Posterior cingulate gyrus (tissue), 11 donors: ENCODE measurements at places on chromosomes 1 and 21.

GRCh38 chr1:119564548-119564947, 57.5 kb downstream of the HSD3B1 start:
- DNase-seq, result no peak

DNA sequence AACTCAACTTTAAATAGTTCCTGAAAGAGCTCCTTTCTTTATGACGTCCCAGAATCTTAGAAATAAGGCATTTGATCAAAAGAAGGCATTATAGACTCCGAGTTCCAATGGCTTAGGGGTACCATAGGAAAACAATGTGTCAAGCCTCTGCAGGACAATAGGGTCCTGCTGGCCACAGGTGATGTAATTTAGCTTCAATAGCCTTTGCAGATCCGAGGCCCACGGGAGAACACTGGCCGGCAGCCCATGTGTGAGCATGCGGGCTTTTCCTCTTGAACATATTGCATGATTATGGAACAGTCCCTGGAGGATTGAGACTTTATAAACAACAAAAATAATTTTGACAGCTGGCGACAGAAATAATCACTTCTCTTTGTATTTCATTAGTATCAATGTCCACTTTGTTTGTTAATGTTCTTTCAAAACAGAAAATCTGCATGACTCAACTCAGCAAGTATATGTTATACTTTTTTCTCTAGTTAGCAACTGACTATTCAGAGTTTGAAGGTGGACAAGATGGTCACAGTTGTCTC, 49.0 kb upstream of the NR5A2 start:
- no peak for DNase-seq

DNA sequence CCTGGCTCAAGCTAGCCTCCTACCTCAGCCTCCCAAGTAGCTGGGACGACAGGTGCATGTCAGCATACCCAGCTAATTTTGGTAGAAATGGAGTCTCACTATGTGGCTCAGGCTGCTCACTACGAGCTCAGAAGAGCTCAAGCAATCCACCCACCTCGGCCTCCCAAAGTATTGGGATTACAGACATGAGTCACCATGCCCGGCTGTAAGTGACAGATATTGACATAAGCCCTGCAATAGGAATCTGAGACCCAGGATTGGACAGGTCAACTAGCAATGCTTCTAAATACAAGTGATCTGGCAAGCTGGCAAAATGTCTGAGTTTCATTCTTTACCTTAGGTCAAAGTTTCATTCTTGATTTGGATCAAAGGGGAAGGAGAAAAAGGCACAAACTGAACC, 40.5 kb upstream of the H6PD start:
- DNase-seq, result no peak

- DNase-seq, result no peak
Measured at GRCh38 chr1:211723273-211723672, 47.9 kb upstream of the NEK2 start.

DNA sequence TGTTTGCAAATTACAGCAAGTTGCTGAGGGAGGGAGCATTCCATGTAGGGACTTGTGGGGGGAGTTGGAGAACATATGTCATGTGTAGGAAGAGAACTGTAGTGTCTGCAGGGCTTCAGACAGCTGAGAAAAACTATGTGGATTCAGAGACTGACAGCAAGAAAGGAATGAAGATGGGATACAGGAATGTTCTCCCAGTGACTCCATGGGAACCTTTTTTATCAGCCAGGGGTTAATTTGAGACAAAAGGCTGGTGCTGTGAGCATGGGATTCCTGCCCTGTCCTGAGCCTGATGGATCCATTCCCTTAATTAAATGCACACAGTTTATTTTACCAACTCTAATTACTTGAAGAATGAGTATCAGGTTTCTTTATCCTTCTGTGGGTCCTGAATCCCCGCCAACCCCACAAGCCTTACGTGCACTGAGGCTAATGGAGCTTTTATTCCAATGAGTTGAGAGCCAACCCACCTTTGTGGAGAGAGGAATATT, 26.5 kb upstream of the PLXNA2 start:
- DNase-seq, result no peak

DNA sequence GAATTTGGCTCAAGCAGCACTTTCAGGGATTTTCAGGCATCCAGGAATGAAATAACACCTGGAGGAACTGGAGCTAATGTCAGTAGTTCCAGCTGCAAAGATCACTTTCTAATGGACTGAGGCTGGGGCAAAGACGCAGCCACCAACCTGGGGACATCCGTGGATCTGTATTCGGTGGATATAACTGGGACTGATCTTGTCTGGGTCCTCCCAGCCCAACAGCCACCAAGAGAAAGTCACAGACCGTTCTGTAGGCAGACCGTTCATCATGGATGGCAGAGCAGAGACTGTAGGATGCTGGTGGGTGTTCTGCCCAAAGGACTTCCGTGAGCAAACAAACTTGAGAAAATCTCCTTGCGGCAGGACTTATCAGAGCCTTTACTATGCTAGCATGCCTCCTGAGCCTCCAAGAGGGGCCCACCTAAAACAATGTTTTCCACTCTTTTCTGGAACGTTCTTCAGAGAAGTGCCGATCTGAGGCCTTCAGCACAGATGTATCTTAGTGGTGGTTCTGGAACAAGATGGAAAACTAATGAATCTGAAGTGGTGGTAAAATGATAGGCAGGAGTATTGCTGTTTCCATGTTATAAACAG, 86.1 kb upstream of the KLHDC7A start:
- no peak for DNase-seq

DNA sequence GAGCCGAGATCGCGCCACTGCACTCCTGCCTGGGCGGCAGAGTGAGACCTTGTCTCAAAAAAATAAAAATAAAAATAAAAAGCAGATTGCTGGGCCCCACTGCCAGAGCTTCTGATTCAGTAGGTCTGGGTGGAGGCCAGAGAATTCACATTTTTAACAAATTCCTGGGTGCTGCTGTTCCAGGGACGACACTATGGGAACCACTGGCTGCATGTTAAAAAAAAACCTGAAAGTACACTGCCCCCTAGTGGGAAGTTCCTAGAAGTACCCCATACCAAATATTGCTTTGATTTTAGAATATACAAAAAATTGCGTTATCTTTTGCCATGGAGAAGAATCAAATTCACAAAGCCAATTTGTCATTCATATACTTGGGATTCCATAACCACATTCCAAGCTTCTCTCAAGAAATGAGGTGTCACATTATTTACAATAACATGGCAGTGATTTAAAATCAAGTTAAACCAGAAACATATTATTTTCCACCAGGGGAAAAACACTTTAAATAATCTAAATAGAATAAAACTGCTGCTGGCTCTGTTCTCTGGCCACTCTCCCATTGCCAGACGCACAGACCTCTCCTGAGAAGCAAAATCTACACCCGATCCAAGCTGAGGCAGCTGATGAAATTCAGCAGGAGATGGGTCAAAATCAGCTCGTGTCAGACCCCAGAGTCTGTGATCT, 27.4 kb downstream of the SYF2 start:
- DNase-seq, result no peak

GRCh38 chr1:98660940-98661543, 479 bp upstream of the SNX7 start:
- DNase-seq, result no peak

GRCh38 chr21:28592205-28592865, 400.3 kb downstream of the LTN1 start:
- no peak for DNase-seq
